ENCODE measurements at places on chromosomes 12 and 14.

GRCh38 chr12:12909995-12910420, 18.6 kb downstream of the GPRC5A start:
- no peak for DNase-seq

DNA sequence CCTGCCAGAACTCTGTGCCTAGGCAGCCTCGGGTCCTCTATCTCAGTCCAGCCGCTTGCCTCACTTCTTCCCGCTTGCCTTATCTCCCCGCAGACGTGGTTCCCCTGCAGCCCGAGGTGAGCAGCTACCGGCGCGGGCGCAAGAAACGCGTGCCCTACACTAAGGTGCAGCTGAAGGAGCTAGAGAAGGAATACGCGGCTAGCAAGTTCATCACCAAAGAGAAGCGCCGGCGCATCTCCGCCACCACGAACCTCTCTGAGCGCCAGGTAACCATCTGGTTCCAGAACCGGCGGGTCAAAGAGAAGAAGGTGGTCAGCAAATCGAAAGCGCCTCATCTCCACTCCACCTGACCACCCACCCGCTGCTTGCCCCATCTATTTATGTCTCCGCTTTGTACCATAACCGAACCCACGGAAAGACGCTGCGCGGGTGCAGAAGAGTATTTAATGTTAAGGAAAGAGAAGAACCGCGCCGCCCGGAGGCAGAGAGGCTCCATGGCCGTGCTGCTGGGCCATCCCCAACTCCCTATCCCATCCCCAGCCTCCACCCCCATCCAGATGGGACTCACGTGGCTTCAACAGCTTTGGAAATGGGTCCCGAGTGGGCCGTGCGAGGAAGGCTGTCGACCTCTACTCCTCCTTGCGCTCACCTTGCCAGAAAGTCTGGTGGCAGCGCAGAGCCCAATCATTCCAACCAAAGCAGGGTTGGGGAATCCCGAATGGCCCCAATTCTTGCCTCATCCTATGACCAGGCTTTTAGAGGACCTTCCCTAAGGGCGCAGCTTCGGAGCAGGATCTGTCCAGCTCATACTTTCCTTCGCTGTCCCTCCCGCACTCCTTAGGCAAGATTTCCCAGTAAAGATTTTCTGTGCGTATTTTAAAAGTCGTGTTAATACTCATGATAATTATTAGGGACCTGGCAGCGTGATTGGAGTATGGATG, 6.5 kb downstream of the HOXC13 start:
- no peak for DNase-seq

GRCh38 chr12:26648584-26648983, 184.4 kb downstream of the ITPR2 start:
- DNase-seq = no peak

DNA sequence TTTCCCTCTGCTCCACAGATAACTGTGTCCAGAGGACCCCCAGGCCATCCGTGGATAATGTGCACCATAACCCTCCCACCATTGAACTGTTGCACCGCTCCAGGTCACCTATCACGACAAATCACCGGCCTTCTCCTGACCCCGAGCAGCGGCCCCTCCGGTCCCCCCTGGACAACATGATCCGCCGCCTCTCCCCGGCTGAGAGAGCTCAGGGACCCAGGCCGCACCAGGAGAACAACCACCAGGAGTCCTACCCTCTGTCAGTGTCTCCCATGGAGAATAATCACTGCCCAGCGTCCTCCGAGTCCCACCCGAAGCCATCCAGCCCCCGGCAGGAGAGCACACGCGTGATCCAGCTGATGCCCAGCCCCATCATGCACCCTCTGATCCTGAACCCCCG, 201.3 kb upstream of the BCL2L14 start:
- DNase-seq = no peak

DNA sequence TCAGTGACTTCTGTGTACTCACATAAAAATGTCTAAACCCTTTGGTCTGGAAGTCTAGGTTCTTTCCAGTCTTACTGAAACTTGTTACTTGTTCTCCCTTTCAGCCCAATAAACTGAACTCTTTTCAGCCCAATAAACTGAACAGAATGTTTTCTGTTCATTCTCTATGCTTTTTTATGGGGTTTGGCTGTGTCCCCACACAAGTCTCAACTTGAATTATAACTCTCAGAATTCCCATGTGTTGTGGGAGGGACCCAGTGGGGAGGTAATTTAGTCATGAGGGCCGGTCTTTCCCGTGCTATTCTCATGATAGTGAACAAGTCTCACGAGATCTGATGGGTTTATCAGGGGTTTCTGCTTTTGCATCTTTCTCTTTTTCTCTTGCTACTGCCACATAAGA, 15.0 kb upstream of the NEDD1 start:
- DNase-seq = no peak

- no peak for DNase-seq
Measured at GRCh38 chr14:71600309-71600708, 331.9 kb upstream of the RGS6 start.

GRCh38 chr14:69008421-69008884, 29.4 kb upstream of the ACTN1 start:
- DNase-seq = no peak

Data from activated CD8-positive, alpha-beta memory T cell treated with anti-CD3 and anti-CD28 coated beads, Interleukin-2, amount 50 U/mL, for 48 hours (primary cell).